Cardiac fibroblast (primary cell): ENCODE measurements at places on chromosomes 11 and 22.

DNA sequence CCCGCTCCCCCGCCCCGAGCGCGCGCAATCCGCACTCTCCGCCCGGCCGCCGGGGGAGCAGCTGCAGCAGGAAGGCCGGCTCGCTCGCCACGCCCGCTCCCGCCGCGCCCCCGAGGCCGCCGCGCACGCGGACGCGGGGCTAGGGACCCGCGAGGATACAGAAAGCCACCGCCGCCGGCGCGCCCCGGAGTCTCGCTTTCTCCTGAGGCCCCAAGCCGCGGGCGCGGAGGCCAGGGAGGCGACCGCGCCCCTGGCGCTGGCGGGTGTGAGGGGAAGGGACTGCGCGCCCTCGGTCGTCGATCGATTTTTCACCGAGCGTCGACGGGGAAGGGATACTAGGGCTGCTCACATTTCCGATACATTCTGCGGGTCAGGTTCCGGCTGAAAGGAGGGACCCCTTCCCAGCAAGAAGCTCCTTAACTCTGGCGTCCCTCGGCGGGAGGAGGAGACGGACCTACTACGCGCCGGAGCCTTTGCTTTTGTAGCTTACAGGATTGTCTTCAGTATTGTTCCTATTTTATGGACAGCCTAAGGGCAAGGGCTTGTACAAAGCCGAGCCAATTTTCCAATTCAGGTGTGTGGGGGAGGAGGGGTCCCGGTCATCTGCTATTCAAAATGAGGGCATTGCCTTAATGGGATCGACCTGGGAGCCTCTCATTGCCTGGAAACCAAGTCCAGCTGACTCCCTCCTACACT is 416 bp upstream of the GAB2 start:
- DNase-seq, result peak; percentile 87

- DNase-seq, result peak; percentile 89
Observed at GRCh38 chr11:22703040-22703439, 36.6 kb downstream of the GAS2 start.

DNA sequence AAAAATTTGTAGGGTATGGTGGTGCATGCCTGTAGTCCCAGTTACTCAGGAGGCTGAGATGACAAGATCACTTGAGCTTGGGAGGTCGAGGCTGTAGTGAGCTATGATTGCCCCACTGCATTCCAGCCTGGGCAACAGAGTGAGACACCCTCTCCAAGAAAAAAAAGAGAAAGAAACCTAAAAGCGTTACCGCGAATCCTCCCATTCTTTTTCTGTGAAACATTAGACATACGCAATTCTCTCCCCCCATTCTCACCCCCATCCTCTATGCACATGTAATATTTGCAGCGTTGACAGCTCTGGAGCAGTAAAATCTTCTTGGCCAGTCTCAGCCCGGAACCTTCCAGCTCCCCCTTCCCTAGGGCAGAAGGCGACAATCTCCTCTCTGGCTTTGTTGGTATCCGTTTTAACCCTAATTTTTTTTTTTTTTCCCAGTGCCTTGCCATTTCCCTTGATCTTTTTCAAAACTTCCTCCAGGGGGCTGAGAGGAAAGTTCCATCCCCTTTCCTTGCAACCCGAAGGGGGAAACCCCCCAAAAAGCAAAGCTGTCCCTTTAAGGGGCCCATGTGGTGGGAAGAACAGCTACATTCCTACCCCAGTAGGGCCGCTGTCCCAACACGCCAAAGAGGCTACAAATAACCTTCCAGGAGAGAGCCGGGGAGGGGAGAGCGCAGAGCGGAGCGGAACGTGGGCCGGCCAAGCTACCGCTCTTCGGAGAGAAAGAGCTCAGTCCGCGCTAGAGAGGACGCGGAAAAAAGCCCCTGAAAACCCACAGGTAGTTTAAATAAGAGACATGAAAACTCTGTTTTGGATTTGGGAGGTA is 1.9 kb downstream of the LRP4 start:
- peak; percentile 68 for DNase-seq

DNA sequence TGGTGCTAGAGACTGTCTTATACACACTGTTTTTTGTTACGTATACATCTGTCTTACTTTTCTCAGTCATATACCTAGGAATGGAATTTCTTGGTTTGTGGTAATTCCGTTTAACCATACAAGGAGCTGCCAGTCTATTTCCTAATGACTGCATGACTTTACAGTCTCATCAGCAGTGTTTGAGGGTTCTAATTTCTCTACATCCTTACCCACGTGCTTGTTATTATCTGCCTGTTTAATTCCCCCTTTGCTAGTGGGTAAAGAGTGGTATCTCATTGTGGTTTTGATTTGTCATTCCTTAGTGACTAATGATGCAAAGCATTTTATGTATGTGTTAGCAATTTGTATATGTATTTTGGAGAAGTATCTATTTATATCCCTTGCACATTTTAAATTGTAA is 1008.0 kb downstream of the FAM181B start:
- DNase-seq, result peak; percentile 21

DNA sequence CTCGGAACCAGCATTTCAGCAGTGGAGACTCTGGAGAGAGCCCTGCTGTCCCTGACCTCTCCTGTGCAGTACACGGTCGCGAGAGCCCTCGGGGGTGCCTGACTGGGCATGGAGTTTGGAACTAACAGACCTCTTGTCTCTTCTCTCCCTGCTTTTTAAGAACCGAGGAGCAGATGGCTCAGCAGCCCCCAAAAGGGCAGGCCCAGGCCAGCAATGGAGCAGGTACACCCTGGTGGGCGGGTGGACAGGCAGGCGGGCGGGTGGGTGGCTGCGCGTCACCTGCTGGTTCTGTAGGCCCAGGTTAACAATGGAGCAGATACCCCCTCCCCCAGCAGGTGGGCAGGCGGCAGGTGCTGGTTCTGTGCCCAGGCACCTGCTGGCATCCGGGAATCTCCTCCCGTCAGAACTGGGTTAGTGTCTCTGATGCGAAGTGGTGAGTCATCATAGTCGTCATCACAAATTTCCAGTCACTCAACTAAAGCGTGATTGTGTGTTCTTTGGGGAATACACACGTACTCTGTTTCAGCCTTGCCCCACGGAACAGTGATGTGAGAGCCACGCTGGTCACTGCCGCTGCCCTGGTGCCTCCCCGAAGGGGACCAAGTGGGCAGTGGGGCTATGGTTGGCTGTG is 41.1 kb downstream of the GRAMD4 start:
- DNase-seq, result peak; percentile 81

DNA sequence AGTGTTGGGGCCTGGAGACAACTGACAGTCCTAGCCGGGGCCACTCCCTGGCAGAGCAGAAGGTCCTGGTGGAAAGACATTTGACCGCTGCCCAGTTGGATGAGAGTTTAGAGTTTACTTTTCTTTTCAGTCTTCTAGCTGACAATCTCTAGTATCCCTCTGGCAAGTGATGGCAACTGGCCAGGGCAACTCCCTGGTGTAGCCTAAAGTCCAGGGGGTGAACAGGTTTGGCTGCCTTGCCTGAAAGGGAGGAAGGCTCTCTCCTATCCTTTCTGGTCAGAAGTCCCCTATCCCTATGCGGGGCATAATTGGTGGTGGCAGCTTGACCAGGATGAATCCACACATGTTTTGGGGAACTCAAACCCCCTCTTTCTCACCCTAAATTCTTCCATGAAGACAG is 16.8 kb upstream of the MSANTD2 start:
- no peak for DNase-seq

DNA sequence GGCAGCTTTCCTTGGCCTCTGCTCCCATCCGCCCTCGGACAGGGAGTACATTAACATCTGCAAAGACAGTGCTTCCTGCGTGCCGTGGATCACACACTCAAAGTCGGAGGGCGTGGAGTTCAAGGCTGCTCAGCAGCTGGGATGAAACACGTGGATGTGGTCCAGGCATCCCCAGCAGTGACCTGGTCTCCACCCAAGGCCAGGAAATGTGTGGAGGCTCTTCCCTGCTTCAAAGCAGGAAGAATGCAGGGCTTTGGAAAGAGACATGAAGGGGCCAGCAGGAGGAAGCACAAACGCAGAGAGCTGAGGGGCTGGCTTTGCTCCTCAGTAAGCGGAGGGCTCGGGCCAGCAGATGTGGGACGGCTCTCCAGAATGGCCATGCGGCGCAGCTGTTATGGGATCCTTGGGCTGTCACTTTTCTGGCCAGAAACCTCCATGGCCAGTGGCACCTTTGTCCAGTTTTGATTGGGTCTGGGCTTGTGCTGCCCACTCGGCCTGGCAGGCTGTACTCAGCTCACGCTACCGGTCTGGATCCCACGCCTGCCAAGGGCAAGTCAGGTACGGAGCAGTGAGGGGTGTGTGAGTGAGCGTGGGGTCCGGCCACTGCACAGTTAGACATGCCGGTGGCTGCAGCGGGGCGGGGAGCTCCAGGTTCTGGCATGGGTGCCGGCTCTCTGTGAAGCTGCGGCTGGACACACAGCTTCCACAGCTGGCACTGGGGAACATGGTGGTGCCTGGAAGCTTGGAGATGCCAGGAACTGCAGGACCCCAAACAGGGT is 438.0 kb downstream of the TBC1D22A start:
- no peak for DNase-seq

DNA sequence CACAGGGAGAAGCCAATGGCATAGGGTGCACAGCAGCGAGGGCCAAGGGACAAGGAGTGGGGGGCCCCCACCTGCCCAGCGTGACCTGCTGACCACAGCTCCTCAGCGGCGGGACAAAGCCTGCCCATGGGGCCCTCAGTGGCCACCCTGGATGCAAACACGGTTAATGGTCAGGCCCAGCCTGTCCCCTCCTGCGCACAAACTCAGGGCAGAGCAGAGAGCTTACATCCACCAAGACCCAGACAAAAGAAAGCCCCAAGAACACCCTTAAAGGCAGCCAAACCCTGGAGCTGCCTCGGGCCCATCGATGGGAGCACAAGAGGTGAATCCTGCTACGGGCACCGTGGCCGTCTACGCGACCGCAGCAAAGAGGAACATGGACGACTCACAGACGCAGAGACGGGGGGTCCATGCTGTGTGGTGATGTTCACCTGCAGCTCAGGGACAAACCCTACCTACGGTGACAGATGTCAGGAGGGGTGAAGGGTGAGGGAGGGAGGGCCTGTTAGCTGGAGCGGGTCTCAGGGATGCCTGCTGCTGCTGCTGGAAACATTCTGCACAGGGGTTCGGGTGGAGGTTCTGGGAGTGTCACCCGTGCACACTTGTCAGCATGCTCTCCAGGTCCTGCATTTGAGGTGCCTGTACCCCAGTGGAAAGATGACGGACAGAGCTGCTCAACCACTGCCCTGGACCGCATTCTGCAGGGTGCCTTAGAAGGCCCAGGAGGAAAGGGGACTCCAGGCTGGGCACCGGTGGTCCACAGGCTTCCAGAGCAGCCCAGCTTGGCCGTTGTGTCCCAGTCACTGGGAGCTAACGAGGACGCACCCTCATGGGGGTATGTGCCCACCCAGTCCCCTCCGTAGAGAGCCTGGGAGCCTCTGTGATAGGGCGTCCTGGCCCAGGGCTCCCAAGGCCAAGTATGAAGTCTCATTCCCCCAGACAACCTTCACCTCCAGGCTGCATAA is 11.6 kb downstream of the ASCL2 start:
- no peak for DNase-seq

DNA sequence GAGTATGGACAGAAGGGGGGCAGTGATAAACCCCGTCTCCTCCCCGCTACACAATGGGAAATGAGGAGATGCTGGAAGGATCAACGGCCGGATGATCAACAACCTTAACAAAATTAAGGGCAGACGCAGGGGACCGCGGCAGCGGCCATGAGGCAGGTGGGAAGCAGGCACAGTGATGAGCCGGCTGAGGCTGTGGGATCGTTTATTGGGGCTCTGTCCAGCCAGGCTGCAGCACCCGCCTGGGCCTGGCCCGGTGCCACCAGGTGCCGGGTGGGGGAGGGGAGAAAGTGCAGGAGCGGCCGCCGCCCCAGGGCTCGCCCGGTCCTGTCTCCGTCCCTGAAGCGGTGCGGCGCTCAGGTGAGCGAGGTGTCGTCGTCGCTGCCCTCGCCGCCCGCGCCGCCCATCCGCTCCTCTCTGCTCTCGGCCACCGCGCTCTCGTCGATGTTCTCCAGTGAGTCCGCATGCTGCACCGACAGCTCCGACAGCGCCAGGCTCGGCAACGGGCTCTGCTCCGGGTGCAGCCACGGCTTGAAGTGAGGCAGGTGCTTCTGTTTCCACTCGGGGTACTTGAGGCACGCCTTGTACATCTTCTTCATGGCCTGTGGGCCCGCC is 2.4 kb upstream of the ARAP1 start:
- no peak for DNase-seq

DNA sequence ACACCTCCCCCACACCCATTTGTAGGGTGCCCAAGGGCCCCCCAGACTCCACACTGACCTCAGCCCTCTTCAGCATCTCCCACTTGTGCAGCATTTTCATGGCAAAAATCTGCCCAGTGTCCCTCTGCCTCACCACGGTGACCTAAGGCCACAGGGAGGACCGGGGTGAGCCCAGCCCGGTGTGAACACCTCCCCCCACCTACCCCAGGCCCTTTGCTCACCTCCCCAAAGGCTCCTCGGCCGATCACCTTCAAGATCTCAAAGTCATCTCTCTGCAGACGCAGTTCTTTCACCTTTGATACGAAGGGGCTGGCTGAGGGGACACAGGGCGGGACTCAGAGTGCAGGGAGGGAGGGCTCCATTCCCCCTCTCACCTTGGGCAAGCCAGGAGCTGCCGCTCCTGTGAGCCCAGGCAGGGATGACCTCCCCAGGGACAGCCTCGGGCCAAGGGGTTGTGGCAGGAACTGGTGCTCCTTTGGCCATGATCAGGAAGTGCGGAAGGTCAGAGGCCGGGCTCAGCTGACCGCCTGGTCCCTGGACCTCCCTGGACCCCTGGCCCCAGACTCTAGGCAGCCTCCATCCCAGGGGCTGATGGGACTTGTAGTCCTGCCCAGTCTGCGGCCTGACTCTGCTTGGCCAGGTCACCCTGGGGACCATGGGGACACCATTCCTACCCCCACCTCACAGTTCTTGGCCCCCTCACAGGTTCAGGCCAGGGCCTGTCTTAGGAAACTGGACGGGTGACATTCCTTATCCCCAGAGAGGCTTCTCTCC is 2.7 kb downstream of the CDC42BPG start:
- no peak for DNase-seq

GRCh38 chr22:24155627-24156140 is 25.6 kb upstream of the SUSD2 start:
- peak; percentile 62 for DNase-seq

- DNase-seq, result no peak
Observed at GRCh38 chr11:16960250-16960649, 54.0 kb downstream of the PLEKHA7 start.

DNA sequence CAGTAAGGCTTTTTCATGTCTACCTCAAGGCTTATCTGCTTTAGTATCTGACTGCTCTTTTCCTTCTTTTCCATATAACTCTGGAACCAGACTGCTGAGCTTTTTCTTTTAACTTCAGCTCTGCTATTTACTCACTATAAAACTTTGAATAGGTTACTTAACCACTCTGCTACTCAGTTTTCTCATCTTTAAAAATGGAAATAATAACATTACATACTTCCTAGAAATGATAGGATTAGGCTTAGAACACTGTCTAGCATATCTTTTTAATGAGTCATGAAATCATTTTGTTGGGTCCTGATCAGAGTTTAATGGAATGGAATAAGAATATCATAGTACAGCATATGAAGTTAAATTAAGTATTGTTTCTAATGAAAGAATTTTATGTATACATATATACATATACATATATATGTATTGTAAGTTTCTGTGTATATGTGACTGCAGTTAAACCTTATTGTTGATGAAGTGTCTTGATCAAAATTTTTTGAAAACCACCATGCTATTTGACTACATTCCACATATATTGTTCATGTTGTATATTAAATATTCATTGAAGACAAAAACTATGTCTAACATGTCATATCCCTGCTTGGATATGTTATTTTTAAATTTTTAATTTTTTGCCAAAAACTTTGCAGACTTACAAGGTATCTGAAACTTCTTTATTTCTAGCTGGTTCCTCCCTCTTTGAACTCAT is 120.2 kb downstream of the METTL15 start:
- DNase-seq, result peak; percentile 72
